ENCODE measurements at places on chromosomes 2 and 18. TPM values are rescaled to one million over a fixed set of nuclear protein-coding genes. Genes with fewer than 3 reads are reported as not detected.

DNA sequence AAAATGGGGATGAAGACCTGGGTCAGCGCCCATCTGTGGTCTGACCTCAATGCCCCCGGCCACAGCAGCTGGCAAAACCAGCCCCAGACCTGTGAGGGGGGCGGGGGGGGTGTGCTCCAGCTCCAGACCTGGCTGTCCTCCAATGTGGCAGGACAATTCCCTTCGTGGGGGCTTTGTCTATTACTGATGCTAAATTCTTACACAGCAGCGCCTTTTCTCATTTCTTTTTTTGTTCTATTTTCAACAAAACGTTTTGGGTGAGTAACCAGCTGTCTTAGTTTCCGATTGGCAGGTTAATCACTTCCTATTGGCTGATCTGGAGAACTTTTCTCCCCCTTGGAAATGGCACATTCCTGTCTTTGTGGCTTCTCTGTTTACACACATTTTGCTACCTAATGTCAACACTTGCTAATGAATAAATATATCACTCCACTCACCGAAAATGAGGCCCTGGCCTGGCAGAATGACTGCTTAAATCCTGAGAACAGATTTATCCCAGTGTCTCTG lies 4.4 kb downstream of the SMAD7 start:
- peaks cover 70% of the 10 kb centered on the region for H3K4me1 ChIP-seq
- DNase-seq: no peak

GRCh38 chr2:163734881-163735684 lies 725 bp downstream of the FIGN start:
- H3K27ac ChIP-seq: peak overlapping the region; percentile 91
- no peaks in the 10 kb centered on the region for H3K36me3 ChIP-seq
- no peak for DNase-seq
- H3K4me1 ChIP-seq: peaks cover 52% of the 10 kb centered on the region

DNA sequence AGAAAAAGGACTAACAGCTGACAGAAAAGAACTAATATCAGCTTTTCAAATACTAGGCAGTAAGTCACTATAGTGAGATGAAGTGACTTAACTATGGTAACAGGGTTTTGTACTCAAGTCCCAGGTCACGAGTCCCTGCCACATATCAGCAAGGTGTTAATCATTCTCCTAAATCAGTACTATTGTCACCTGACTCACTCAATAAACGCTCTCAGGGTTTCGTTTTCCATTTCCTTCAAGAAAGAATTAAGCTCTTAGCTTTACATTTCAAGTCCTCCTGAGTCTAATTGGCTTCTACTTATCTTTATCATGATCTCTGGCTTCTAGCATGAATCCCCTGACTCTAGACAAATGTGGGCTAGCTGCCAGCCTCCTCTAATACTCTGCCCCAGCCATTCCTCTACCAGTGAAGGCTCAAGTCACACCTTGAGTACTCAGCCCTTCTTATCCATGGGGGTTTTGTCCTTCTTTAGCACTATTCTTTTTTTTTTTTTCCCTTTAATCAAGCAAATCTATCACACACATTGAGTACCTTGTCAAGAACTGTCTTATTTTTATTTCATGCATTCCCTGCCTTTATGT lies 20.0 kb downstream of the BUB1 start:
- peaks cover 86% of the 10 kb centered on the region for H3K36me3 ChIP-seq
- H3K27ac ChIP-seq: no peak overlapping the region
- no peak for DNase-seq
- H3K27me3 ChIP-seq: no peaks in the 10 kb centered on the region

DNA sequence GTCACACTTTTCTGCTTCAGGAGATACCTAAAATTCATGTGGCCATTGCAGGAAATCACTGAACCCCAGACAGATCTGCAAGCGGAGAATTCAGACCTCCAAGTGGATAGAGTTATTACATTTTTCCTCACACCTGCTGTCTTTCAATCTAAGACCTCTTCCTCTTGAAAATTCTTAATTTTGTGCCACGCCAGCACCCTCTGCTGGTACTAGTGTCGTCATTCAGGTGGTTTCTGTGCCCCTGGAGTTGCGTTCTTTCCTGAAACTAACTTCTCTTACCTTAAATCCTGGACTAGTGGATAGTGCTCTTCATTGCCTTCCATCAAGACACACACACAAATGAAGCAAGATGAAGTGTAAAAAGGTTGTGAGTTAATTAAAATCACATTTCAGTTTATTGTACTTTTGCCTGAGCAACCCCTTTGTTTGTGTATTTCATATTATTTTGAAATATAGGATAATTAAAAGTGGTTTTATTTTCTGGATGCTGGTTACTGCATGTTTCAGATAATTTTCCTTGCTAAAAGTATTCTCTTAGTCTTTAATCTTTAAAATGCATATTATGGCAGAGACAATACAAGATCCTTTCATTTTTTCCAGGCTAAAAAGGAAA lies 1.6 kb upstream of the DNER start:
- peak; percentile 51 for DNase-seq
- H3K27ac ChIP-seq: no peak overlapping the region
- peaks cover 20% of the 10 kb centered on the region for H3K4me1 ChIP-seq
- peaks cover 56% of the 10 kb centered on the region for H3K27me3 ChIP-seq
- peak overlapping the region; percentile 65 for H3K4me3 ChIP-seq
- no peaks in the 10 kb centered on the region for H3K36me3 ChIP-seq

Gene PROKR1
- total RNA-seq: 4.4 TPM

- H3K36me3 ChIP-seq: no peaks in the 10 kb centered on the region
- DNase-seq: peak; percentile 28
- H3K4me1 ChIP-seq: peaks cover 8% of the 10 kb centered on the region
- H3K27ac ChIP-seq: no peak overlapping the region
These were observed 37.7 kb upstream of the MAT2A start for GRCh38 chr2:85501248-85501647.

- H3K4me3 ChIP-seq: no peak overlapping the region
- no peak overlapping the region for H3K27ac ChIP-seq
- no peak for DNase-seq
These were observed 19.7 kb downstream of the PTPN18 start for GRCh38 chr2:130375291-130376266.

Gene ELOA2
- not detected for total RNA-seq

GRCh38 chr2:136527560-136527959 lies 237.8 kb upstream of the THSD7B start:
- no peaks in the 10 kb centered on the region for H3K36me3 ChIP-seq
- peak; percentile 50 for DNase-seq
- no peak overlapping the region for H3K27ac ChIP-seq
- no peaks in the 10 kb centered on the region for H3K4me1 ChIP-seq
- H3K27me3 ChIP-seq: no peaks in the 10 kb centered on the region
- no peak overlapping the region for H3K4me3 ChIP-seq

DNA sequence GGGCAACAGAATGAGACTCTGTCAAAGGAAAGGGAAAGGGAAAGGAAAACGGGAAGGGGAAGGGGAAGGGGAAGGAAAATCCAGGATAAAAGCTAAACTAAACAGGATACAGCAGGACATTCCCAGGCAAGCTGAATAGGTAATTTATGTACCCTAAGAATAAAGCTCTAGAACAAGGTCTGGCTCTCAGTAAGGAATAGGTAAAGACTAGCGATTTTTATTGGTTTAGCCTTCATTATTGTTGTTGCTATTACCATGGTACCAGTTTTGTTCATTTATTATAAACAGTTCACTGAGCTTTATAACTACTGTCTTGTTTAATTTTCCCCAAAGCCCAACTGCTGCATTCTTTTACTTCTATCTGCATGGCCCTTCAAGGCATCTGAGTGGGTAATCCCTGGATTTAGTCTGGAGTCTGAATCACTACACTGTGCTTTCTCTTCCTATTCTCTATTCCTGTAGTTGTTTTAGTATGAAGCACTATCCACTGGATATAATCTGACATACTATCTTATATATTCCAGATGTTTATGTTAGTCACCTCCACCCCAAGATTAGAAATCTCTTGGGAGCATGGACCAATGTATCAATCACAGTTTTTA lies 127.1 kb upstream of the TANK start:
- H3K27ac ChIP-seq: no peak overlapping the region
- H3K4me1 ChIP-seq: no peaks in the 10 kb centered on the region
- H3K27me3 ChIP-seq: no peaks in the 10 kb centered on the region
- no peak overlapping the region for H3K4me3 ChIP-seq
- H3K36me3 ChIP-seq: no peaks in the 10 kb centered on the region

DNA sequence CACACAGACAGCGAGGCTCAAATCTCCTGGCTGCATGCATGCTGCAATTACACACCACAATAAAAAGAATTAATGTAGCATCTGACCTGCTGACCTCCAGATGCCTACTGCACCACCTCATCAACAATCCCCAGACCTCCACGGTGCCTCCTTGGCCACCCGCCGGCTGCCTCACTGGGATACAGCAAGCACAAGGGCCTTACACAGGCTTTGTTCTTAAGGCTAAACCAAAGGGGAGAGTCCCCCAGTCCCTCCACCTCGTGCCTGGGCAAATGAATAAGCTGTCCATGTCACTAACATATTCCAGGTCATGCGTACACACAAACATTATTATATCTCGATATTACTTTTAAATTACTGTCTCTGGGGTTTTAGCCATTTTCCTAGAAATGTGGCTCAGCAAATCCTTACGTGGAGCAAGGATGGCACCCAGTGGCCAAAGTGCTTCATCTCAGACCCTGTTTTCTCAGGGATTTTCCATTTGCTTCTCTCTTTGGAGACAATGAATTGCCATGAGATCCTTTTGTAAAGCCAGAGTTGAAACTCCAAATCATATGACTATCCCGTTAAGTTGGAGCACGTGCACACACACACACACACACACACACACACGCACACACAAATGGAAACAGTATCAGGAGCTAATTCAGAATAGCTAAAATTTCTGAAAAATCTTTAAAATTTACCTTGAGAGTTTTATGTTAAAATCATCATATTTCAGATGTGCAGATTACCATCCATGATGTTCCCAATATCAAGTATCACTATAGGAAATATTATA lies 313.8 kb downstream of the PDE11A start:
- H3K4me3 ChIP-seq: no peak overlapping the region
- DNase-seq: peak; percentile 42
- no peak overlapping the region for H3K27ac ChIP-seq
- H3K4me1 ChIP-seq: peaks cover 34% of the 10 kb centered on the region

- H3K4me1 ChIP-seq: peaks cover 6% of the 10 kb centered on the region
- H3K36me3 ChIP-seq: peaks cover 18% of the 10 kb centered on the region
- no peak overlapping the region for H3K4me3 ChIP-seq
- no peak for DNase-seq
These were observed 81.8 kb upstream of the GLI2 start for GRCh38 chr2:120653871-120654270.

GRCh38 chr2:7881466-7881865 lies 800.4 kb upstream of the ID2 start:
- peaks cover 65% of the 10 kb centered on the region for H3K36me3 ChIP-seq
- H3K4me3 ChIP-seq: peak overlapping the region; percentile 95
- H3K27me3 ChIP-seq: no peaks in the 10 kb centered on the region
- H3K27ac ChIP-seq: peak overlapping the region; percentile 90
- no peak for DNase-seq
- peaks cover 70% of the 10 kb centered on the region for H3K4me1 ChIP-seq

Gene EML6
- total RNA-seq: 2.5 TPM

- no peak overlapping the region for H3K4me3 ChIP-seq
- no peaks in the 10 kb centered on the region for H3K4me1 ChIP-seq
- no peaks in the 10 kb centered on the region for H3K27me3 ChIP-seq
- no peaks in the 10 kb centered on the region for H3K36me3 ChIP-seq
- no peak for DNase-seq
- no peak overlapping the region for H3K27ac ChIP-seq
These were observed 14.6 kb upstream of the DNAJC27 start for GRCh38 chr2:24986372-24986771.

Gene FARSB
- 26.8 TPM for total RNA-seq

Gene LCT
- not detected for total RNA-seq

GRCh38 chr2:16049406-16049805 lies 109.1 kb downstream of the MYCN start:
- no peak overlapping the region for H3K4me3 ChIP-seq
- no peak for DNase-seq
- H3K27me3 ChIP-seq: no peaks in the 10 kb centered on the region
- H3K36me3 ChIP-seq: no peaks in the 10 kb centered on the region
- peaks cover 25% of the 10 kb centered on the region for H3K4me1 ChIP-seq

- H3K4me1 ChIP-seq: no peaks in the 10 kb centered on the region
- H3K4me3 ChIP-seq: no peak overlapping the region
- DNase-seq: no peak
These were observed 572.7 kb upstream of the SALL3 start for GRCh38 chr18:78406743-78407465.

GRCh38 chr2:116747103-116747502 lies 1067.4 kb upstream of the DDX18 start:
- no peak overlapping the region for H3K4me3 ChIP-seq
- no peaks in the 10 kb centered on the region for H3K36me3 ChIP-seq
- H3K27ac ChIP-seq: no peak overlapping the region
- no peak for DNase-seq

Gene TUBB8B
- total RNA-seq: 1.2 TPM

- no peak overlapping the region for H3K27ac ChIP-seq
- H3K27me3 ChIP-seq: no peaks in the 10 kb centered on the region
- no peaks in the 10 kb centered on the region for H3K36me3 ChIP-seq
- H3K4me3 ChIP-seq: no peak overlapping the region
These were observed 21.6 kb upstream of the ITGB6 start for GRCh38 chr2:160221391-160222276.

Gene MROH2A
- total RNA-seq: 0.16 TPM

DNA sequence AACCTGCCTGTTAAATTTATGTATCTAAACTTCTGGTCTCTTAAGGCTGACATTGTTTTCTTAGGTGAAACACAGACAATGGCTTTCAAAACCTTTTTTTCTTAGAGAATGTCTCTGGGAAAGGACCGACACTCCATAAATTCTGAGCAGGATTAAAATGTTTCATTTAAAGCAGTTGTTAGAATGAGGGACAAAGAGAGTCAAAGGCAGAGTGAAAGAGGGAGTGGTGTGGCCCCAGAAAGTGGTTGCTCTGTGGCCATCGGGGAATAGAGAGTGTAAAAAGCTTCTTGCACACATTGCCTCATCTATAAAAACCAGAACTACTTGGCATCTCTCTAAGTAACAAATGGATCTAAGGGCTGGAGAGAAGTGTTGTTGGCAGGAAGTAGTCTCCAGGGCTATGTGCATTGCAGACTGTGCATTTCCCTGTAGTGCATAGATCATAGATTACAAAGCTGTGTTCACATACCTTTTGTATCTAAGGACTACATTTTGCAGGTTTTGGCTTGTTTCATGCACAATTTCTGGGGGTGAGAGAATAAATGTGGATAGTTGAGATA lies 3.6 kb downstream of the RPRM start:
- no peak for DNase-seq
- no peaks in the 10 kb centered on the region for H3K36me3 ChIP-seq
- H3K27me3 ChIP-seq: no peaks in the 10 kb centered on the region
- peak overlapping the region; percentile 79 for H3K4me3 ChIP-seq
- peaks cover 58% of the 10 kb centered on the region for H3K4me1 ChIP-seq

Gene ZDBF2
- total RNA-seq: 16.1 TPM
